Hippocampal formation (tissue), 2 donors: ENCODE measurements at places on chromosomes 6 and 20.

GRCh38 chr6:155346957-155347356 lies 32.7 kb upstream of the TFB1M start:
- DNase-seq = no peak

- no peak for DNase-seq
Measured at GRCh38 chr6:170038708-170039107, 252.2 kb downstream of the DLL1 start.

DNA sequence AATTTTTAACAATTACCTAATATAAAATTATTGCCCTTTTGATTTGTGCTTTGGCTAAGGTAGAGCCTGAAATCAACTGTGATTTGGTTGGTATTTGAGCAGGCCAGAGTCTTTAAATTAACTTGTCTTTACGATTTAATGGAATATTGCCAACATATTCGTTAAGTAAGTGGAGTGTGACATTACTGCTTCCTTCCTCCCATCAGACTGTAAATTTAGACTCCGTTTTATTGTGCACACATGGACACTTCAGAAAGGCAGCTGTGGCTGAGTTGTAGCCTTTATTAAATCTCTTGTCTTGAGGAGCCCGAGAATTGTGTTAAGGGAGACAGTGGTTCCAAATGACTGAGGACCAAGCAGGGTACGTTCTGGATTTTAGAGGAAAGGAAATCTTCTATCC lies 57.4 kb downstream of the CAP2 start:
- no peak for DNase-seq

- DNase-seq = no peak
Measured at GRCh38 chr6:157059781-157060180, 263.5 kb downstream of the TMEM242 start.

GRCh38 chr6:159168536-159169192 lies 536 bp upstream of the FNDC1 start:
- no peak for DNase-seq

- no peak for DNase-seq
Measured at GRCh38 chr6:68400396-68400795, 234.7 kb upstream of the ADGRB3 start.

DNA sequence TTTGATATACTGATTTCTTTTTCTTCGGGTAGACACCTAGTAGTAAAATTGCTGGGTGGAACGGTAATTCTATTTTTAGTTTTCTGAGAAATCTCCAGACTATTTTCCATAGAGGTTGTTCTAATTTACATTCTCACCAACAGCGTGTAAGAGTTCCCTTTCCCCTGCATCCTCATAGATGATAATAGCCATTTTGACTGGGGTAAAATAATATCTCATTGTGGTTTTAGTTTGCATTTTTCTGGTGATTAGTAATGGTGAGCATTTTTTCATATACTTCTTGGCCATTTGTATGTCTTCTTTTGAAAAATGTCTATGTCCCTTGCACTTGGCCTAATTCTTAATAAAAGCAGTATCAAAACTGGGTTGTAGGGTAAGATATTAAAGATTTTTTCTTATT lies 148.9 kb upstream of the SIM1 start:
- DNase-seq = no peak
